ENCODE measurements at places on chromosomes 11 and 22. TPM values are rescaled to one million over a fixed set of nuclear protein-coding genes. Genes with fewer than 3 reads are reported as not detected.

DNA sequence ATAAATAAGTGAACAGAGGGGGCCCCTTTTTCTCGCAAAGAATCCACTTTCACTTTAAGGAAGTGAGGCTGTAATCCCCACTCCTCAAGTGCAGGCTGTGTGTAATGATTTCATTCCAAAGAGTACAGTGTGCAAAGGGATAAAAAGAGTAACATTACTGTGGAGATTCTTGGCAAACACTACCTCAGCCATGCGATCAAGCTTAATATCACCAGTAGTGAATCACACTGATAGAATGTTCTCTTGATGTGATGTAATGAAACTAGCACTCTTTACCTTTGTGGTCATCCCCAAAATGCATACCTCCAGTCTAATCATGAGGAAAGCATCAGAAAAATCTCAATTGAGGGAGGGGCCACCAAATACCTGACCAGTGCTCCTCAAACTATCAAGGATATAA lies 246.1 kb upstream of the CHORDC1 start:
- H3K27me3 ChIP-seq, result no peaks in the 10 kb centered on the region
- no peak overlapping the region for H3K27ac ChIP-seq

GRCh38 chr11:8983552-8983951 lies 19.3 kb upstream of the TMEM9B start:
- H3K27ac ChIP-seq, result no peak overlapping the region
- no peak for DNase-seq
- no peaks in the 10 kb centered on the region for H3K27me3 ChIP-seq
- no peaks in the 10 kb centered on the region for H3K4me1 ChIP-seq
- H3K4me3 ChIP-seq, result no peak overlapping the region

IL10RA gene
- 37.7 TPM for total RNA-seq

DNA sequence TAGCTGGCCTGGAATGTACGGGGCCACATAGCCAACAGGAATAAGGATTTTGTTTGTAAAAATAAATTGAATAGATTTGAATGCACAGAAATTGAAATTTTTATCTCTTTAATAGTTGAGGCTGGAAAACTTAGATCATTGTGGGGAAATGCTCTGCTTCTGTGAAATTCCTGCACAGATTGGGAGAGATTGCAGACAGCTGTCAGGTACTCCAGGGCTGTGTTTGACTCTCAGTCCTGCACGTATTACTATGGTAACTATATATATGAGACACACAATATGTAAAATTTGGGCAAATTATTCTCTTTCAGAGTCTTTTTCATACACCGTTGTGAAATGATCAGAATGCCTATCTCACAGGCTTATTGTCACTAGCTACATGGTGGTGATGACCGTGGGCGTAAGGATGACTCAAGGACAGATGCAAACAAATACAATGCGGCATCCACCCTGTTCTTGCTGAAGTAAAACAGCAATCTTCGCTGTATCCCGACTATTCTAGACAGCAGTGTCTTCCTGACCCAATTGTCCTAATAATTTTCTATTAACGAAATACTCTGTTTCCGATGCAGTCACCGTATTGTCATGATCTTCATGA lies 79.4 kb downstream of the ZC3H12C start:
- DNase-seq, result no peak
- H3K36me3 ChIP-seq, result no peaks in the 10 kb centered on the region
- H3K4me3 ChIP-seq, result no peak overlapping the region
- H3K27ac ChIP-seq, result no peak overlapping the region
- H3K4me1 ChIP-seq, result peaks cover 11% of the 10 kb centered on the region
- no peaks in the 10 kb centered on the region for H3K27me3 ChIP-seq

OR8G1 gene
- not detected for total RNA-seq

CYTH4 gene
- 45.4 TPM for total RNA-seq

DNA sequence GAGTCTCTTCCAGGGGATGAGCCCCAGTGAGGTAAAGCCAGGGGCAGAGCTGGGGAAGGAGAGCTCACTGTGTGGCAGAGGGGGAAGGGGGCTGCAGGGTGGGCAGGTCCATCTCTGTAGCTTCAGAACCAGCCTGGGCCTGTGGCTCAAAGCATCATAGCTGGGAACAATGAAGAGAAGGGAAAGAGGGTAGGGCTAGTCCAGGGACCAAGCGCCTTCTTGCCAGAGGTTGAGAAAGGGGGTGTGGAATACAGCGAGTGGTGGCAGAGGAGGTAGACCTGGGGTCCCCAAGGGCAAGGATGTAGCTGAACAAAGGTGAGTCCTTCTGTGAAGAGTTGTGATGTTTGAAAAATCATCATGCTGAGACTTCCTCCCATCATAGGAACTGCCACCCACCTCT lies 1.2 kb upstream of the PLA2G3 start:
- H3K36me3 ChIP-seq, result no peaks in the 10 kb centered on the region
- H3K4me3 ChIP-seq, result no peak overlapping the region
- H3K4me1 ChIP-seq, result peaks cover 6% of the 10 kb centered on the region
- DNase-seq, result no peak

BEST1 gene
- total RNA-seq, result 14.1 TPM

DNA sequence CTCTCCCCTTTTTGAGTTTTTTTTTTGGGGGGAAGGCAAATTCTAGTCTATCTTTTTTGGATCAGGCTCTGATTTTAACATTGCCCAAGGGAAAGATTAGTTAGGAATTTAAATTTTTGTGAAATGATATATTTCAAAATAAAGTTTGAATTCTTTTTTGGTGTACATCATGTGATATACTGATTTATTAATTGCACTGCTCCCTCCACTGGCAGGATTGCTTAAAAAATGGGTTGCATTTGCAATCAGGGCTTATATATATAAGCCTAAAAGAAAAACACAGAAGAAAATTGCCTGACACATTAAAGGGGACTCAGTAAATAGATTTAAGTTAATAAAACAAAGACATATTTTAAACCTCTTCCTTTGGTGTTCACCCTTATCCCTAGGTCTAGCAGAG lies 1.2 kb downstream of the DYNC2H1 start:
- no peak overlapping the region for H3K27ac ChIP-seq
- H3K4me1 ChIP-seq, result peaks cover 19% of the 10 kb centered on the region
- no peaks in the 10 kb centered on the region for H3K27me3 ChIP-seq
- no peaks in the 10 kb centered on the region for H3K36me3 ChIP-seq
- peak overlapping the region; percentile 57 for H3K4me3 ChIP-seq

AQP11 gene
- 0.18 TPM for total RNA-seq

DNA sequence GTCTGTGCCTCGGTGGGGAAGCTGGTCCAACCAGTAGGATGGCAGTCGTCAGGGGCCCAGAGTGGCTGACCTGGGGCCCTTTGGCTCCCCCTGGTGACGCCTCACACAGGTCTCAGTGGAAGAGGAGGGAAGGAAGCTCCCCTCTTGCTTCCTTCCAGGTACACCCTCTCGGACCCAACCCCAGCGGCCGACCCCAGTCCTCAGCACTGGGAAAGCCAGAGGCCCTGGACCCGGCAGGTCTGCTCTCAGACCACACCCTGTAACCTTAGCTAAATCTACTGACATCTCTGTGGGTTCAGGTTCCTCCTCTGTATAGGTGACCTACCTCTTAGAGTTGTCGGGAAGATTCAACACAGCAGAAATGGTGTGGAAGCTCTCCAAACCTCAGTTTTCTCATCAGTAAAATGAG lies 3.4 kb upstream of the SCUBE1 start:
- peaks cover 30% of the 10 kb centered on the region for H3K27me3 ChIP-seq
- H3K27ac ChIP-seq, result no peak overlapping the region
- H3K4me1 ChIP-seq, result peaks cover 17% of the 10 kb centered on the region
- no peaks in the 10 kb centered on the region for H3K36me3 ChIP-seq

DNA sequence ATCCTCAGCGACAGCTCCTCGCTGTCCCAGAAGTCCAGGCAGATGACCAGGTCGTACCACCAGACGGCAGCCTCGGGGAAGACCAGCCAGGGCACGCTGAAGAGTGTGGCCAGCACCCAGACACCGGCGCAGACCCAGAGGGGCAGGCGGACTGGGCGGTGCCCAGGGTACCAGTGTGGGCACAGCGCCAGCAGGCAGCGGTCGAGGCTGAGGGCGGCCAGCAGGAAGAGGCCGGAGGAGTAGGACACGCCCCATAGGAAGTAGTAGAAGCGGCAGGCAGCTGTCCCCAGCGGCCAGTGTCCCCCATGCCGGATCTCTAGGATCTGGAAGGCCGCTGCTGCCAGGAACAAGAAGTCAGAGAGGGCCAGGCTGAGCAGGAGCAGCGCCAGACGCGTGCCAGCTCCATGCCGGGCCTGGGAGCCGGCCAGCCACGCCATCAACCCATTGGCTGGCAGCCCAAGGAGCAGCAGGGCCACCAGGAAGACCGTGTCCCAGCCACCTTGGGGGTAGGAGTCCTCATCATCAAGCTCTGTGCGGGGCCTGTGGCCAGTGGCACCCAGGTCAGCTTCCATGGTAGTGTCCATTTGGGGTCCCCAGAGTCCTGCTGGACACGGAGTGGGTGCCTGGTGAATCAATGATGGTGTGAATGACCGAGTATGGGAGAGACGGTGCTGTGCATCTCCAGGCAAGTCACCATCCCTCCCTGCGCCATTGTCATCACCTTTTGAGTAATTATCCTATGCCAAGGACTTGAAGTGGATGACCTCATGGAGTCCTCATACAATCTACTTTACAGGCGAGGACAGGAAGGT lies at the start of gene GPR152:
Gene GPR152 (minus strand): TSS at position 589 of the 812 bp plus-strand sequence. CDS start 5 bp downstream, at position 584.
- no peaks in the 10 kb centered on the region for H3K27me3 ChIP-seq
- H3K4me3 ChIP-seq, result peak within 1 kb of the TSS; percentile 44
- H3K4me1 ChIP-seq, result peaks cover 12% of the 10 kb centered on the region
- DNase-seq, result no peak
- H3K27ac ChIP-seq, result peak within 1 kb of the TSS; percentile 67

- no peak overlapping the region for H3K27ac ChIP-seq
- H3K36me3 ChIP-seq, result no peaks in the 10 kb centered on the region
- DNase-seq, result no peak
- peaks cover 5% of the 10 kb centered on the region for H3K4me1 ChIP-seq
- no peaks in the 10 kb centered on the region for H3K27me3 ChIP-seq
These were observed 58.6 kb upstream of the MPEG1 start for GRCh38 chr11:59271247-59271755.

GRCh38 chr22:30863081-30863833 lies 105.3 kb downstream of the MORC2 start:
- H3K36me3 ChIP-seq, result no peaks in the 10 kb centered on the region
- H3K27ac ChIP-seq, result no peak overlapping the region
- DNase-seq, result no peak
- H3K4me1 ChIP-seq, result no peaks in the 10 kb centered on the region

DNA sequence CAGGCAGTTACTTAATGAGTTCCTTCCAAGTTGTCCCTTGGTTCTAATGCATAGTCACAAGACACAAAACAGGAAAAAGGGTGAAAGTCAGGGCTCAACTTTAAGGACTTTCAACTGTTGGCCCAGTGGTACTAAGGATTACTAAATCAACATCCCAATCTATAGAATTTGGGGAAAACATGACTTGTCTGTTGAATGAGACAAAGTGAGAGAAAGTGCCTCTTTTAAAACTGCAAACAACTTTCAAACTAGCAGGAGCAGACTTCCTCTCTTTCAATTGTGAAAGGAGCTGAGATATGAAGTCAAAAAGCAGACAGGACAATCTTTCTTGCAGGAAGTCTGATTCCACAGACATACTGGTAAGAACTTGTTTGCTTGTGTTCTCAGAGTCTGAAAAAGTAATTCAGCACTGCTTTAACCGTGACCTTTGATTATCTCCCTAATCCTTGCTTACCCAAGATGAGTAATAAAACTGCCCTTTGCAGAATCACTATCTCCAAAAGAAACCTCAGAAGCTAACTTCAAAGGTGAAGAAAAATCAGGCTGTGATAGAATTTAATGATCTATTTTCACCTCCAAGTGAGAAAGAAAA lies 960.7 kb upstream of the RAG2 start:
- no peaks in the 10 kb centered on the region for H3K36me3 ChIP-seq
- no peak overlapping the region for H3K4me3 ChIP-seq
- DNase-seq, result no peak
- H3K27ac ChIP-seq, result no peak overlapping the region
- no peaks in the 10 kb centered on the region for H3K27me3 ChIP-seq

DNA sequence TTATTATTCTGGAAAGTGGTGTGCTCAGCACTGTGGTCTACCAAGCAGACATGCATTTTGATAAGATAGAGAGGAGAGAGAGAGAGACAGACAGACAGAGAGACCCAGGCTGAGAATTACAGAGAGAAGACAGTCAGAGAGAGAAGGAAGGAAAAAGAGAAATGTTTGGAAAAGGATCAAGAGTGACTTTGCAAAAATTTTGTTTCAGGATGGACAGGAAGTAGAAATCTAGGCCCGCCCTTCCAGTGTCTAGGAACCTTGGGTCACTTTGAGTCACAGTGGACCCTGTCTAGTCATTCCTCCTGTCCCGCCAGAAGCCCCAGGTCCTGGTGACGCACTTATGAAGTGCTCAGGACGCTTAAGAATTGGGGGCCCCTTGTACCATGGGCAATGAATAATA lies 166.7 kb downstream of the ST3GAL4 start:
- H3K27me3 ChIP-seq, result no peaks in the 10 kb centered on the region
- H3K27ac ChIP-seq, result no peak overlapping the region
- no peaks in the 10 kb centered on the region for H3K4me1 ChIP-seq

- H3K27me3 ChIP-seq, result no peaks in the 10 kb centered on the region
- peaks cover 3% of the 10 kb centered on the region for H3K4me1 ChIP-seq
- H3K27ac ChIP-seq, result no peak overlapping the region
- no peak overlapping the region for H3K4me3 ChIP-seq
These were observed 15.3 kb upstream of the GAB2 start for GRCh38 chr11:78432956-78433355.

DNA sequence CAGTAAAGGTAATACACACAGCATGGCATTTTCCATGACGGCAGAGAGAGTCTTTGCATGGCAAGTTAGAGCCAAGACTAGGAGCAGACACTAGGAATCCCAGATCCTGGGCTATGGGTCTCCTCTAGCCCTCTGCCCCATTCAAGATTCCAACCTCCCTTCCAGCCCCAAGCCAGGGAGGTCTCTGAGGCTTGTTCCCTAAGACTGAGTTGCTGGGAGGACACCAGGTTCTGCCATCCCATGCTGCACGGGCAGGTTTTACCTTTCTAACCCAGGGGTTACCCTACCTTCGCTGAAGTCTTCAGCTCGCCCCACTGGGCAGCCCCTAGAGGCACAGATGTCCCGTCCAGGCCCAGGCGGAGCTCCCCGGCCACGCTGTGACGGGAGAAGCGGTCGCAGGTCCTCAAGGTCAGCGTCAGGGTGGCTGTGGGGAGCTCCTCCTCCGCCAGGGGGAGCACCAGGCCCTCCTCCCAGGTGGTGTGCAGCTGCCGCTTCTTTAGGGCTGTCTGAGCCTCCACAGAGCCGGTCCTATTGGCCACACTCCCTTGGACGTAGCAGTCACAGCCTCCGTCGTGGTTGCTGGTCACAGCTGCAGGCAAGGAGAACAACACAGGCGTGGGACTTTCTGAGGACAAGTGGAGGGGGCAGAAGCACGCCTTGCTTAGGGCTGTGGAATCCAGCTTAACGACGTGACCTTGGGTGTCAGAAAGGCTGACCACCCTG lies 33.8 kb downstream of the SYT13 start:
- H3K27me3 ChIP-seq, result peaks cover 11% of the 10 kb centered on the region
- peak; percentile 56 for DNase-seq
- H3K36me3 ChIP-seq, result no peaks in the 10 kb centered on the region
- H3K27ac ChIP-seq, result no peak overlapping the region

CTNND1 gene
- 226 TPM for total RNA-seq

Measured in lower lobe of right lung (tissue), 2 donors.